ENCODE measurements at places on chromosomes 3 and 15. TPM values are rescaled to one million over a fixed set of nuclear protein-coding genes. Genes with fewer than 3 reads are reported as not detected.

The B3GNT5 gene
- 15.5 TPM for total RNA-seq

The CLASP2 gene
- 13.2 TPM for total RNA-seq

The CADPS gene
- not detected for total RNA-seq

The CELSR3 gene
- 3.1 TPM for total RNA-seq

The GPR171 gene
- not detected for total RNA-seq

The RTP1 gene
- total RNA-seq, result not detected

The SCG5 gene
- 2.0 TPM for total RNA-seq

The TNFAIP8L3 gene
- 29.1 TPM for total RNA-seq

The CDCP1 gene
- total RNA-seq, result 10.5 TPM

The ATP13A4 gene
- total RNA-seq, result not detected

The SAXO2 gene
- total RNA-seq, result 1.3 TPM

The SLC12A8 gene
- total RNA-seq, result 1.7 TPM

The NANOGP8 gene
- total RNA-seq, result not detected

The SLC27A2 gene
- total RNA-seq, result 32.2 TPM

The ASB14 gene
- not detected for total RNA-seq

The MYNN gene
- total RNA-seq, result 8.5 TPM

The BCHE gene
- total RNA-seq, result 0.79 TPM

The IGSF11 gene
- total RNA-seq, result 5.6 TPM

The GPD1L gene
- 20.5 TPM for total RNA-seq

The UBE2E2 gene
- 45.4 TPM for total RNA-seq

The ADAMTS9 gene
- 0.58 TPM for total RNA-seq

The XYLB gene
- total RNA-seq, result 3.8 TPM

The CCDC66 gene
- total RNA-seq, result 6.3 TPM

The AQP9 gene
- total RNA-seq, result not detected

The TUSC7 gene
- not detected for total RNA-seq

The ALDH1L1 gene
- 0.08 TPM for total RNA-seq

The CLDN18 gene
- not detected for total RNA-seq

The EAF2 gene
- 1.5 TPM for total RNA-seq

The TEX55 gene
- not detected for total RNA-seq

The SNTN gene
- total RNA-seq, result not detected

The MYO9A gene
- 10.1 TPM for total RNA-seq

The CCR8 gene
- not detected for total RNA-seq

The FSIP1 gene
- 0.65 TPM for total RNA-seq

The MGA gene
- total RNA-seq, result 4.9 TPM

Data from A549 treated with GW870086 at 1 μM for 4 hours (cell line).